ENCODE measurements at places on chromosomes 11 and 22.
A peak's percentile ranks its signal among the peaks of the same experiment; 100 is the strongest.

- DNase-seq, result no peak
Measured at GRCh38 chr22:47213571-47214230, 451.3 kb downstream of the TBC1D22A start.

DNA sequence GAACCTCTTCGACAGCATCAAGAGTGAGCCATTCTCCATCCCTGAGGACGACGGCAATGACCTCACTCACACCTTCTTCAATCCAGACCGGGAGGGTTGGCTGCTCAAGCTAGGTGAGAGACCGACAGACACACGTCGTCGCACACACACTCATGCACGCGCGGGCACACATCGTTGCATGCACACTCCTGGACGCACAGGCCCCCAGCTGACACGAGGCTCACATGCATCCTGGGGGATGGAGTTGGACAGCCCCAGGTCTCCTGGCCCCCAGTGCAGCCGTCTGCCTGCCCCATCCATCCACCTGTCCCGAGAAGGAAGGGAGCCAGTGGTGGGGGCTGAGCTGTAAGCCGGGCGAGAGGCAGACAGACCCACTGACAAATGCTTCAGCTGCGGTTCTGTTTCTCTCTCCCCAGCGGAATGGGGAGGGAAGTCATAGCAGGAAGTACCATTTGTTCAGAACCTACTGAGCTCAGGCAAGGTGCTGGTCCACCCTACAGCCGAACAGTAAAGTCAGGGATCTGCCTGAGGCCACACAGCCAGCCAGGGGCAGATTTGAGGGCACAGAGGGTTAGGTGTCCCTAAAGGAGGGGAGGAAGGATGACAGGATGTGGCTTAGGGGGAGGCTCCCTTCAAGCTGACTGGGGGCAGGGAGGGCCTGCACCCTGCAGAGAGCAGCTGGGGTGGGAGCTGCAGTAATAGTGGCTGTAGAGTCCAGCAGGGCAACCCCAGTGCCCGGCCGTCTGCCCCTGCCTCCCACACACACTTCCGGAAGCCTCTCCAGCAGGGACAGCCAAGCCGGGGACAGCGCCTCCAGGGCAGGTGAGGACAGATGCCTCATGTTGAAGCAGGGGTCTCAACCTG lies 27.1 kb downstream of the CYTH4 start:
- no peak for DNase-seq

DNA sequence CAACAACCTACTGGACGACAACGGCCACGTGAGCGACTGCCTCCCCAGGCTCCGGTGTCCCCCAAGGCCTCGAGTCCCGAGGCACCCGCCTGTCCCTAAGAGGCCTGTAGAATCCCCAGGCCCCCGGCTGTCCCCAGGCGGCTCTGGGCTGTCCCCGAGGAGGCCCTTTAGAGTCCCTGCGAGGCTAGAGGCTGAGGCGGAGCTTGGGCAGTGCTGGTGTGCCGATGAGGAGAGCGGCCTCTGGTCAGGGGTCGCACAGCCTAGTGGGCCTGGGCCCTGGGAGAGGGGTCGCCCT lies 3.7 kb downstream of the TBX1 start:
- DNase-seq, result no peak

- no peak for DNase-seq
Measured at GRCh38 chr11:123110397-123110796, 48.5 kb upstream of the HSPA8 start.

- DNase-seq, result no peak
Measured at GRCh38 chr11:134565343-134565891, 153.4 kb upstream of the B3GAT1 start.

- peak; percentile 12 for DNase-seq
Measured at GRCh38 chr11:19080579-19080993, 20.1 kb upstream of the MRGPRX2 start.

GRCh38 chr11:17718015-17718414 lies 1.4 kb upstream of the MYOD1 start:
- DNase-seq, result no peak

DNA sequence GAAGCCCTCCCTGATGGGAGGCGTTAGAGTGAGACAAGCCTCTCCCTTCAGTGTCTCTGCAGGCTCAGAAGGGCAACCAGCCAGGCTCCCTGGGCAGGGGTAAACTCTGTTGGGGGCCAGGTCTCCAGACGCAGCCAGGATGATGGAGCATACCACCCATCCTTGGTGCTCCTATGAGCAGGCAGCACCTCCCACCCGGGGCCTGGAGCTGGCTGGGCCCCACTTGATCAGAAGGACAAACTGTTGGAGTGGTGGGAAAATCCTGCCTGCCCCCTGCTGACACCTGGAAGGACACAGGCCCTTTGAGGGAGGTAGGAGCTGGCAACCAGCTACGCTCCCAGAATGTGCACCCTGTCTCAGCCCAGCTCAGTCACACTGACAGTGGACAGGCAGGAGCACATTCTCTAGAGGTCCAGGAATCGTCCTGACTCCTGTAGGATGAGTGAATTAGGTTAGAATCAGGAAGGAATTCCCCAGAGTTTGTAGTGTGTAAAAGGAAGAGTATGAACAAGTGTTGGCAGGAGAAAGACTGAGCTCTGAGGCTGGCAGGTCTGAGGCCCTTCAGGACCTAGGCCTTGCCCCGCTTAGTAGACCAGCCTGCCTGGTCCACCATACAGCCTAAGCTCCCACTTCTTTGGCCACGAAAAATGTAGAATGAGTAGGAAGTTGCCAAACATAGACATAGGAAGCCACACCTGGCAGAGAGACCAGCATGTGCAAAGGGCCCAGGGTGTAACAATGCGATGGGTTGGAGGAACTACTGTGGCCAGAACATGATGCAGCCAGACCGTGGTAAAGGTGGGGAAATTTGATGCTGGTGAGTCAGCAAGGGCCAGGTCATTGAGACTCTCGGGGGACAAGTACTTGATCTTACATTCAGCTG lies 19.1 kb downstream of the ARHGEF17 start:
- DNase-seq, result no peak

GRCh38 chr11:43574949-43575912 lies 105.3 kb upstream of the HSD17B12 start:
- DNase-seq, result peak; percentile 42

DNA sequence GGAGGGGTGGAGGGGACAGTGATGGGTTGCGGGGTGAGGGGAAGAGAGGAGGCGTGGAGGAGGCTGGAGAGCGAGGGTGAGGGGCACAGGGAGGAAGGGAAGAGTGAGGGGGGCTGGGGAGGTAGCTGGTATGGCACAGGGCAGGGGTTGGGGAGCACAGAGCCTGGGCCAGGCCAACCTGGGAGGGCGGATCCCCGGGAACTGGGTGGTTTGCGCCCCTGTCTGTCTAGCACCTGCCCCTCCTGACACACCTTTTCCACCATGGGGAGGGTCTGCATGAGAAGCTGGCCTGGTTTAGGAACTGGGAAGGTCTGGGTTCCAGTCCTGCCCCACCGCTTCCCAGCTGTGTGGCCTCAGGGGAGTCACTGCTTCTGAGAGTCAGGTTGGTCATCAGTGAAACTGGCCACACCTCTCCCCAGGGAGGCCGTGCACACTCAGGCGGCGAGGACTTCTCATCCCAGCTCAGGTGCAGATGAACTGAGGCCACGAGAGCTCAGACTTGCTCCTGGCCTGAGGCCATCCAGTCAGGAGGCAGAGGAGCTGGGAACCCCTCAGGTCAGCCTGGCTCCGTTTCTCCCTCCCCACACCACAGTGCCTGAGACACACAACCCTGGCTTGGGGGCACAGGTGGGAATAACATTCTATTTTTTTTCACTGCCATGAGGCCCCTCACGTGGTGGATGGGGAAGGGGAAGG lies 95.6 kb downstream of the PHF21B start:
- no peak for DNase-seq

GRCh38 chr11:8087185-8087584 lies 6.2 kb downstream of the TUB start:
- DNase-seq, result no peak

DNA sequence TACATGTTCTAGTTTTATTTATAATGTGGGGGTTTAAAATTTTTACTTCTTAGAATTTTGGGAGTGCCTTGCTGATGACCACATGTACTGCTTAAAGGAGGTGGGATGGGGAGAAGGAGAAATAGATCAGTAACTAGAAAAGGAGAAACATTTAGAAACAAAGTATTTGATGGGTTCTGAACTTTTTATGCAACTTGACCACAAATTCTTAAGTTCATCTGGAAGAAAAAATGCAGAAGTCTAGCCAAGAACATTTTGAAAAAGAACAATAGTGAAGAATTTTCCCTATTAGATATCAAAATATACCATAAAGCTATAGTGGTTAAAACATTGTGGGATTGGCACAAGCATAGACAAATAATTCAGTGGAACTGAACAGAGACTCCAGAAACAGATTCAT lies 73.3 kb upstream of the AMPD3 start:
- DNase-seq, result no peak

GRCh38 chr11:107756553-107756952 lies 44.7 kb upstream of the SLN start:
- DNase-seq, result peak; percentile 66

GRCh38 chr11:62137276-62137861 lies 13.6 kb downstream of the INCENP start:
- DNase-seq, result no peak

Measured in pons (tissue), 1 donor.